ENCODE measurements at places on chromosomes 6 and 20. TPM values are rescaled to one million over a fixed set of nuclear protein-coding genes. Genes with fewer than 3 reads are reported as not detected.
A peak's percentile ranks its signal among the peaks of the same experiment; 100 is the strongest.

NKAPL gene
- polyA plus RNA-seq, result 2.1 TPM

DNA sequence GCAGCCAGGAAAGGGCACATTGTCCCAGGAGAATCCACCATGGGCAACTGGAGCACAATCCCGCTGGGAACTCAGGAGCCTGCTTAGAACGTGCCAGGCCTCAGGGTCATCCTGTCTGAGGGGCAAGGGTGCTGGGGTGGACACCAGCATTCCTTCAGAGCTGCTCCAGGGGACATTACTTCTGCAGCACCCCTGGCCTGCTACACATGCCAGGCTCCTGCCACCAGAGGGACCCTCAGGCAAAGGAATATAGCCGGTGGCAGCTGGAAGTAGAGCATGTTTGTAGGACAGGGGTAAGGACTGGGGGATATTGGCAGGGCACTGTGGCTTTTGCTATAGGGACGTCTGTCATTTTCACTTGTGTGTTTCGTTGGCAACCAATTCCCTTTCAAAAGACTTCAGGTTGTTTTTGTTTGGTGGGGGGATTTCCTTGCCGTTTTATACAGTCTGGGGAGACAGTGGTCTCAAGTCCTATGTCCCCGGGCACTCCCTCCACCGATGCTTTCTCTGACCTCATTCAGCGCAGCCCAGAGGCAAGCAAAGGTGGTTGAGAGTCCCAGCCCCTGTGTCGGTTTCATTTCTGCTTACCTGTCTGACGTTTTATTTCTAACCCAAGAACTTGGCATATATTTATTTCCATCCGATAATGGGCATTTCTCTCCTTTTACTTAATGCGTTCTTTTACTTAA lies 130.8 kb downstream of the JPH2 start:
- peak; percentile 20 for DNase-seq

- no peak for DNase-seq
Measured at GRCh38 chr6:155894758-155895157, 439.1 kb upstream of the NOX3 start.

DPPA5 gene
- polyA plus RNA-seq, result not detected

CRIP3 gene
- polyA plus RNA-seq, result 3.9 TPM

DNA sequence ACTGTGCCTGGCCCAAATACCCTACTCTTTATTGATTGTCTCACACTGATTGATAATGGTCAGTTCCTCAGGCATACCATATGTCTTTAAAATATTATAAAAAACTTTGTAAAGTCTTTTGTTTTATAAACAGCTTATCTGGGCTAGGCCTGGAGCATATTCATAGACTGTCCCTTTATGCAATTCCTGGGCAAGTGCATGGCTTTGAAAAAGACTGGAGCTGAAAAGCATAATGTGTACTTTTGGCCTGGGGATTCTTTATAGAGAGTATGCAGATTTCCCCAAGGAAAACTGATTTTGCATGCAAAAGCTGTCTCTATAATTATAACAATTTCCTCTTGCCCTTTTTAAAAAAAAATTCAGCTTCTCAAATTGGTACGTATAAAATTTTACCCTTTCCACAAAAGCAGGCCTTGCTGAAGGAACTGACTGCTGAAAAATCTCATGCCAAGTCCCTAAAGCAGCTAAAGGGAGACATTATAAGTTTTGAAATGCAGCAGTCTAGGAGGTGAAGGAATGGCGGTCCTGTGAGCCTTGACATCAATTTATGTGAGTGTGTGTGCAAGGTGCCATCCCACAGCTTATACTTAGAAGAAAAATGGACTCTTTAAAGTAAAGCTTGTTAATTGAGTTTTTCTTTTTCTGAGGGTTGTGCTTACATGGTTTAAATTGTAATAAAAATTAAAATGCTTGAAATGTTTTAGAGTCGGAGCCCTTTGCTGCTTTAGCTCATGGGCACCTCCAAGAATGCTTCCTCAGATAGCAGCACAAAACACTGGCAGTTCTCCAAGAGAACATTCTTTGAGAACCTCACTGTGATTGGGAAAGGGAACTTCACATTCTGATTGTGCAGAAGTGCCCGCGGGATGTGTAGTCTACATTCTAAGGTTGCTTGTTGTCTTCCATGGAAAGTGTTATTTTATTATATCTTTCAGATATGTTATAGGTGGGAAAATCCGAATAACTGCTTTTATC lies 43.9 kb downstream of the PLCB4 start:
- no peak for DNase-seq

DNA sequence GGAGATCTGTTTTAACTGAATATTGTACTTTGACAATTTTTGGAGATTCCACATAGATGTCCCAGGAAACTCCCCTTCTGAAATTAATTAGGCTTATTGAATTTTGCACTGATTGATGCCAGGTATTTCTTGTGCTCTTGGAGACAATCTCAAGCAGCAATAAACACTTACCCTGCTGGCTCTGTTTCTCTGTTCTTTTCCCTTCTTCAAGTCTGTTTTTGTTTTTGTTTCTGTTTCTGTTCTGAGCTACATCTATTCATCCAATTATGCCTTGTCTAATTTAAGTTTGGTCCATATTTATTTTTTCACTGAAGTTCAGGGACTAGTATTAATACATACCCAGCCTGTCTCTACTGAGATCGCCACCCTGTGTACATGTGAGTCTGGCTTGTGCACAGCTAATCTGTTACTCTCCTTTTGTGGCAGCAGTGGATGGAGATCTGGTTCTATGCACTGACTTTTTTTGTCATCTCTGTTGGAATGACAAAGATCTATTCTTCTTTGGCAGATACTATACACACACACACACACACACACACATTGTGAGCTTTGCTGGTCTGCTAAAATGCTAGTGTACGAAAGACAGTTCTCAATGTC lies 51.9 kb downstream of the IL22RA2 start:
- no peak for DNase-seq

ZNF165 gene
- 4.5 TPM for polyA plus RNA-seq

- no peak for DNase-seq
Measured at GRCh38 chr6:137653706-137654059, 159.5 kb upstream of the OLIG3 start.

CNKSR3 gene
- 56.9 TPM for polyA plus RNA-seq

AVP gene
- polyA plus RNA-seq, result not detected

CALHM6 gene
- 5.6 TPM for polyA plus RNA-seq

SEL1L2 gene
- polyA plus RNA-seq, result not detected
